ENCODE measurements at places on chromosomes 4 and X.

- peak; percentile 27 for DNase-seq
Measured at GRCh38 chrX:119008110-119008744, 33.8 kb downstream of the LONRF3 start.

GRCh38 chr4:141348573-141348972, 127.9 kb downstream of the ZNF330 start:
- DNase-seq: no peak

- DNase-seq: no peak
Measured at GRCh38 chrX:1464971-1465285, 12.2 kb upstream of the ASMTL start.

DNA sequence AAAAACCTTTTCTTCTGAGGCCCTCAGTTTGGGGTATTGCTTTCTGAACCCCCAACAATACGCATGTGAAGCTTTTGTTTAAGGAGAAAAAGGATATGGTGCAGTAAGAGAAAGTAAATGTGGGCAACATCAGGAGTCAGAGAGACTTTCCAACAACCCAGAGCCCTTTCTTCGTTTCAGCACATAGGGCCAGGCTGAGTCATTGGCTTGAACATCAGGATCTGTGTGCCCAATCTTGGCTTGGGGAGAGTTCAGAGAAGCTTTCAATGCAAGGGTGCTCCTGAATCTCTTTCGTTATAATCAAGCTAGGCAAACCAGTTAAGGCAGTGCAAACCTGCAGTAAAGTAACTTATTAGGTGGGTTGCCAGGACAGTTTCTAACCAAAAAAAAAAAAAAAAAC, 191.2 kb downstream of the FRMPD4 start:
- DNase-seq: peak; percentile 18

- peak; percentile 7 for DNase-seq
Measured at GRCh38 chr4:7031558-7032449, 11.4 kb upstream of the TADA2B start.

DNA sequence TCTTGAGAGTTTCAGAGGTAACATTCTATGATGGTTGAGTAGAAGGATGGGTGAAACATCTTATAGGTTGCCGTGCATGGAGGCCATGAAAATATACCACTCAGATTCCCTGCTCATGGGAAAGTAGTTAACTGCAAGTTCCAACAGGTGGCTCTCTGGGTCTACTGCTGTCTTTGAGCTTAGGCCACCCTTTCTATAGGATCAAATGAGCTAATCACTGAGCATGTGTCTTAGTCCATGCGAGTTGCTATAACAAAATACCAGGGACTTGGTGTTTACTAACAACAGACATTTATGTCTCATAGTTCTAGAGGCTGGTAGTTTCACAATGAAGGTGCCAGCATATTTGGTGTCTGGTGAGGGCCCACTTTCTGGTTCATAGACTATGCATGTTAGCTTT, 144.8 kb upstream of the UNC5C start:
- no peak for DNase-seq

DNA sequence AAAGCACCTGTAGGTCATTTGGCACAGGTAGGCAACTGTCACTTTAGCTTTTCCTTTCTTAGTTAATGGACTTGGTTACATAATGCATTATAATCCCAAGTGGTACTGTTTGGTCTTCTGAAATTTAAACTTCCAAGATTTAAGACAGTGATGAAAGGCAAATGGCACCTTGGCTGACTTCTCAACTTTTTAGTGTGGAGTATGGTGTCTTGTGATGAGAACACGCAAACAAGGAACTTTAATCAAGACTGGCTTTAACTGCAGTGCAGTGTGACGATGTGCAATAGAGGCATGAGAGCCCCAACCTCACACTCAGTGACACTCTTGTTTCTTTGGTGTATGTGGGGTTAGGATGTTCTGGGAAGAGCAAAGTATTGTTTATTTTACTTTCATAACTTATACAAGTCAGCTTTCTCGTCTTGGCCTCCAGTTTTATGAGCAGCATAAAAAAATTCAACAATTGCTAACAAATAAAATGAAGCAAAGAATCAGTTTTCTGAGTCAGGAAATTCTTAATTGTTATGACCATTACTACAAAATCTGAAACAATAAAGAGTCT, 171.9 kb downstream of the MAD2L1 start:
- DNase-seq: peak; percentile 7

DNA sequence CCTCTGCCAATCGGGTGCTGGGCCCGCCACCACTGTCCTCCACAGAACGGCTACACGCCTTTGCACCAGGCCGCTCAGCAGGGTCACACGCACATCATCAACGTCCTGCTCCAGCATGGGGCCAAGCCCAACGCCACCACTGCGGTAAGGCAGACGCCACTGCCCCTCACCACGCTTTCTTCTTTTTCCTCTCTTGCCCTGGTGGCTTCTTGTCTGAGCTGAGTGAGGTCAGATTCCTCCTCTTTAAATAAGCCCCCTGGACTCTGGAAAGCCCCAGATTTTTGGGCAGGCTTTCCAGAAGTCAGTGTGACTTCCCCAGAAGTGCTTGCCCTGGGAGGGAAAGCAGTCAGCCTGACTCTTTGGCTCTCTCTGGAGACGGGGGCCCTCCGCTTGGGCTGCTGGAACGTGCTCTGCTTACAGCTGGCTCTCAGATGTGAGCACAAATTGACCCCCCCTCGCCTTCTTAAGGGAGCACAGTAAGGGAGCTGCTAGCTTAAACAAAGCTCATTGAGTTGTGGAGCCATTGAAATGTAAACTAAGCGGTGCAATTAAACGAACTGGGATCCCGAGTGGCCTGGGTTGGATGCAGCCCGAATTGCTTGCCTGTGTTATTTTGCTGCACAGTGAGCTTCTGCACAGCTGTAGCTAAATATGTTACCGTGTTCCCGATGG, 243.1 kb downstream of the ANK2 start:
- DNase-seq: peak; percentile 8

GRCh38 chr4:1508161-1509160, 102.2 kb upstream of the NKX1-1 start:
- DNase-seq: no peak

DNA sequence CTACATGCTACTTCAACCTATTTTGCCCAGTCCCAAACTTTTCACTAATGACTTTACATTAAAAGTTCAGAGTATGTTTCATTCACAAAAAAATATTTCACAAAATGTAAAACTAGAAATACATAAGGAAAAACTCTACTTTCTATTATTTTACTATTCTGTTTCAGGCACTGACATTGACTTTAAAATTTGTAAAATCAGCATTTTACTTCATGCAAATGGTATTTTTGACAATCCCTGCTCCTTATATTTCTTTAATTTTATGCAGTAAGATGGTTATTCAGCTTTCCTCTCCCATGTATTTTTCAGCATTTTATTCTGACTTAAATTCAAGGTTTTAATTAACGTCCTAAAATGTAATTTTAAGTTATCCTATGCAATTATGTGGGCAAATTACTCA, 178.5 kb downstream of the COL25A1 start:
- DNase-seq: no peak

DNA sequence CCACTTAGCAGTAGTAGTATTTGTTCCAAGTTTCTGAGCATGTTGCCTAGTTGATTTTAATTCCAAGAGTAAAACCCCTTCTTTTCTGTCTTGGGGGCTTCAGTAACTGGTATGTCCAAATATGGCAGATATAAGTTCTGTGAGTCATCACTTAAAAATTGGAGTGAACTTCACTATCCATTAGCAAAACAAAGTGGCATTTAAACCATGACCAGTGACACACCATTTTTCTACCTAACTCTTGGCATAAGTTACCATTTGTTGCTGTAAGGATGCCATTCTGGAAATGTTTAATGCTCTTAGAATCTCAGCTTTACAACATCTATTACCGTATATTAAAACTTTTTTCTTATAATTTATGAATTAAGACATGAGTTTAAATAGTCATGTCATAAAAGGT, 102.0 kb downstream of the CBR4 start:
- DNase-seq: peak; percentile 74

GRCh38 chr4:13957871-13958270, 330.3 kb upstream of the BOD1L1 start:
- DNase-seq: no peak

- no peak for DNase-seq
Measured at GRCh38 chr4:76822303-76822702, 75.6 kb downstream of the SOWAHB start.

DNA sequence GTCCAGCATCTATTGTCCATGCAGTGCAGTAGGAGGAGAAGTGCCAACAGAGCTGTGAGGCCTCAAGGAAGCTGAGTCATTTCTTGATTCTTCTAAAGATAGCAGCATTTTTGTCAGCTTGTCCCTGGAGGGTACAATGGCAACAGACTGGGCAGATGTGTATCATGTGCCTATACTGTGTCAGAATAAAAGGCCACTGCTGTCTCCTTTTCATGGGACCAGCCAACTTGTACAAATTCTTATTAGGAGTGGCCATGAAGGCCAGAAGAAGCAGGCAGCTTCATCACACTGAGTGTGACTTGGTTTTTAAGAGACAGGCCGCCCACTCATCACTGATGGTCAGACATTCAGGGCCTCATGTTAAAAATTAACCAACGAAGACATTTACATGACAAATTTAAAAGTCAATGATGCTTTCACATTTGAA, 185.0 kb upstream of the FAM241A start:
- DNase-seq: peak; percentile 82

DNA sequence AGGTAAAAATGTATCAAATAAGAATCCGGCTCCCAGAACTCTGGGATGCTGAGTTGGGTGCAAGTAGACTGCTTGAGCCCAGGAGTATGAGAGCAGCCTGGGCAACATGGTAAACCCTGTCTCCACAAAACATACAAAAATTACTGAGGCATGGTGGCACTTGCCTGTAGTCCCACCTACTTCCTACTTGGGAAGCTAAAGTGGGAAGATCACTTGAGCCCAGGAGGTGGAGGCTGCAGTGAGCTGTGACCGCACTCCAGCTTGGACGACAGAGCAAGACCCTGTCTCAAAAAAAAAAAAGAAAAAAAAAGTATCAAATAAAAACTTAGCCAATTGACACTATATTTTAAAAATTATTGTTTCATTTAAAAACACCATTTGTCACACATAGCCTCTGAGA, 84.4 kb downstream of the FBXW7 start:
- DNase-seq: no peak

- DNase-seq: no peak
Measured at GRCh38 chr4:74996996-74997395, 64.1 kb downstream of the PARM1 start.

- DNase-seq: no peak
Measured at GRCh38 chrX:137428221-137428661, 137.7 kb upstream of the ZIC3 start.

DNA sequence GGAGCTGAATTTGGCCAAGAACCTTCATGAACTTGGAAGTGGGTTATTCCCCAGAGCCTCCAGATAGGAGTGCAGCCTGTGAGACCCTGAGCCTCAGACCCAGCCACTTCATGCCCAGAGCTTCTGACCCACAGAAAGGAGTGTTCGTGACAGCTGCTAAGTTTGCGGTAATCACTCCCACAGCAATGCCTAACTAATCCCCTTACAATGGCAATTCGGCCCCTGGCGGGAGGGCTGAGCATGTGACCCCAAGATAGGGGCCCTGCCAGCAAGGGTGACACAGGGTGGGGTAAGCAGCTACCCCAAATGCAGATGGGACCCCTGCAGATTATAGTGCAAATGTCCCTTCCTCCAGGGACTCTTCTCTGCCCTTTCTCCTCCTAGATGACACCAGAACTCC, 22.5 kb downstream of the PNMA6E start:
- DNase-seq: no peak

DNA sequence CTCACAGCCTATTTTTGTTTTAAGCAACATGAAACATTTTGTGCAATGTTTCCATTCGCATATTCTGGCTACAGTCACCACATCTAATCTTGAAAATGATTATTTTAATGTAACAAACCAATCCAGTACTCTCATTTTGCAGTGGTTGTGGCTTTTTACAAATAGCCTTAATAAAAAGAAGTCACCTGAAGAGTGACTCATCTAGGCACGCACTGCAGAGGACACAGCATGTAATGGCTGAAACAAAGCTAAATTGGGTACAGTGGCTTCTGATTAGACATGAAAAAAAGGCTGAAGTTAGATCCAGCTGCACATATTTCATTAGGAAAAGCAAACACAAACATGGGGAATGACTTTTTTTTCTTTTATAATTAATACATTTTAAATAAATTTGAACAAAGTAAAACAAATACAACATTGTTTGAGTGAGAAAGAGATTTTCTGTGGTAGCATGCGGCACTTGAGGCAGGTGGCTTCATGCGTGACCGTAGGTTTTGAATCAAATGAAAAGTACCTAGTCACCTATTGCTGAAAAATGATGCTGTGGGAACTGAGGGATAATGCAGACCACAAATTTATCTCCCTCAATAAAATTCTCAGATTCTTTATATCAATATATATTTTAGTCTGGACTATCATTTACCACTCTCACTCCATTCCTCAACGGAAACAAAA, 240.8 kb upstream of the DDX53 start:
- no peak for DNase-seq

- peak; percentile 21 for DNase-seq
Measured at GRCh38 chr4:71680706-71681105, 103.2 kb downstream of the GC start.
